ENCODE measurements at places on chromosomes 7 and 10.

GRCh38 chr10:114698271-114699061 lies 40.4 kb upstream of the ABLIM1 start:
- no peak overlapping the region for H3K27ac ChIP-seq
- no peak overlapping the region for H3K4me3 ChIP-seq
- H3K27me3 ChIP-seq, result no peaks in the 10 kb centered on the region
- no peak for DNase-seq
- peaks cover 19% of the 10 kb centered on the region for H3K4me1 ChIP-seq
- H3K36me3 ChIP-seq, result no peaks in the 10 kb centered on the region

GRCh38 chr7:2248984-2249694 lies 7.1 kb downstream of the NUDT1 start:
- H3K4me3 ChIP-seq, result no peak overlapping the region
- H3K36me3 ChIP-seq, result no peaks in the 10 kb centered on the region
- no peaks in the 10 kb centered on the region for H3K27me3 ChIP-seq
- H3K27ac ChIP-seq, result peak overlapping the region; percentile 45

DNA sequence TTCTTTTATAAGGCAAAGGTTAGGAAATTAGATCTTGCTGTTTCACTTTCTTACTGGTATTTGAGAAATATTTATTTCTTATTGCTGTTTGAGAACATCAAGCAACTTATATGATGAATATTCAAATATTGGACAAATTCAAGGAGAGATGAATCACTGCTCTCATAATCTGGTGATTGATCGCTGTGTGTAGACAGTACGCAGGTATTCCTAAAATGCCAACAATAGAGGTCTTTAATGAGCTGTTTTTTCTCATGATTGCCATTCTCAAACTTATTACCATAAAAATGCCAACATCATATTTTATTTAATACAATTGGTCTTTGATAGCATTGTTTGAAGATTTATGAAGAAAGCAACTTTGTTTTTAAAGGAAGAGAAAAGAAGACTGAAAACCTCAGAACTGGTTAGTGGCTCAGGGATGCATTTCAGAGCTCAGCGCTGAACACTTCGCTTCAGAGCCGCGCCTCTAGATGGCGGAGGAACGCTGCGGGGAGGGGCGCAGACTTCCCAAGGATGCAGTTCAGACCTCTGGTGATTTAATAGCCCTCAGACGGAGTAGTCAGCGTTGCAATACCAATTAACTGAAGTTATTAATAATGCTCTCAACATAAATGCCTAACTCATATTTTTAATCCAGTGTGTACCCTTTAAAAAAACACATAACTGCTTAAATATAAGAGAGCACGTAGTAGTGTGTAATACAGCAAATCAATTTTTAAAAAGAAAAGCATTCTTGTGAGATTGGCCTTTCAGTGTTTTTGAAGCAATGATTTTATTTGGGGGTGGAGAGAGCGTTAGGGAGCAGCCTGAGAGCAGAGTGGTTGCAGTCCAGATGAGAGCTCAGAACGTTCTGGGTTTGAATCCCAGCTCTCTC lies 38.5 kb upstream of the STEAP4 start:
- no peaks in the 10 kb centered on the region for H3K27me3 ChIP-seq
- peak; percentile 65 for DNase-seq
- peaks cover 9% of the 10 kb centered on the region for H3K4me1 ChIP-seq
- no peak overlapping the region for H3K4me3 ChIP-seq

DNA sequence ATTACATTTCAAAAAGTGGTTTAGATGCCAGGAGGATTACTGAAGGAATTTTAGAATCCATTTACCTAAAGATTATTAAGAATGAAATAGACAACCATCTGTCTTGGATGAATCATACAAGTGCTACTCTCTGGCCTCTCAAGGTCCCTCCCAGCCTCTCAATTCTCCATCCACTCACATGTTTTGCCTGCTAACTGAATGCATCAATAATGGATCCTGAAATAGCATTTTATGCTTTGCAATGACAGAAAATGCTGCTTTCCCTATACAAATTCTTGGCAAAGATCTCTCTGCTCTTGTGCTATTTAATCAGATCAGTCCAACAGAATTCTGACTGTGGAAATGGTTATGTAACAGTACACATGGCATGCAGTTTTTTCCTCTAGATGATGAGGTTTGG lies 68.1 kb downstream of the HBP1 start:
- no peaks in the 10 kb centered on the region for H3K4me1 ChIP-seq
- no peaks in the 10 kb centered on the region for H3K27me3 ChIP-seq
- no peak for DNase-seq
- no peaks in the 10 kb centered on the region for H3K36me3 ChIP-seq

- peak; percentile 24 for DNase-seq
- no peak overlapping the region for H3K27ac ChIP-seq
- no peaks in the 10 kb centered on the region for H3K36me3 ChIP-seq
Measured at GRCh38 chr10:16545116-16545736, 23.5 kb upstream of the C1QL3 start.

GRCh38 chr7:43439631-43440401 lies 143.1 kb upstream of the STK17A start:
- DNase-seq, result no peak
- H3K27ac ChIP-seq, result no peak overlapping the region
- no peaks in the 10 kb centered on the region for H3K36me3 ChIP-seq
- no peaks in the 10 kb centered on the region for H3K4me1 ChIP-seq
- H3K4me3 ChIP-seq, result no peak overlapping the region
- H3K27me3 ChIP-seq, result no peaks in the 10 kb centered on the region

DNA sequence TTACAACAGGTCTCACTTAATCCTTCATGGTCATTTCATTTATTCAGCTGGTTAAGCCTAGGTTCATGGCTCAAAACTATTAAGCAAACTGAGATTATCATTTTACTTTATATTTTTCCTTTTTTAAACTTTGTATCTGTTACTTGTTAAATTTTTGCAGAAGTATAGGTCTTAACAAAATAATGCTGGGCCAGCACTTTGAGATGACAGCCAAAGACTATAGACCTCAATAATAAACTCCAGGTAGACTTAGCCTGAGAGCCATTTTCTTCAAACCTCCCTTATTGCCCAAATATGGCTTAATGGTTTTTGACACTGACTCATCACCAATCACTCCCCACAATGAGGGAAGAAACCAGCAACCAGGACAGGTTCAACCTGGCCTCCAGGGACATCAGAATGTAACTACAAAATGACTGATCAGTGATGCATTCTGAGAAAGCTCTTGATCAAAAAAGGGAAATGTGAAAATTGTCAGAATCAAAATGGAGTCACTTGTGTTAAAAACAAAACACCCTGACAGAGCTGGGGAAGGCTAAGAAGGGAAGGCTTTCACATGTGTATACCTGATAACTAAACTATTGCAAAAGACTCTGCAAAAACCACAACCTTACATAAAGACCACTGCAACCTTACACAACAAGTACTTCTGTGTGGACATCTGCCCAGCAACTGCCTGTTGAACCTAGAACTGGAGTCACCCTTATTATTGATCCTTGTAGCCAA lies 2.1 kb upstream of the CCDC126 start:
- peaks cover 12% of the 10 kb centered on the region for H3K4me1 ChIP-seq
- no peaks in the 10 kb centered on the region for H3K36me3 ChIP-seq
- no peak overlapping the region for H3K4me3 ChIP-seq
- H3K27ac ChIP-seq, result no peak overlapping the region

- H3K4me1 ChIP-seq, result no peaks in the 10 kb centered on the region
- H3K27me3 ChIP-seq, result no peaks in the 10 kb centered on the region
- no peaks in the 10 kb centered on the region for H3K36me3 ChIP-seq
- H3K4me3 ChIP-seq, result no peak overlapping the region
Measured at GRCh38 chr7:37081436-37081835, 357.1 kb upstream of the AOAH start.

All from adrenal gland (tissue), 19 donors.